Hepatic stellate cell (primary cell): ENCODE measurements at places on chromosomes 3 and 15.

DNA sequence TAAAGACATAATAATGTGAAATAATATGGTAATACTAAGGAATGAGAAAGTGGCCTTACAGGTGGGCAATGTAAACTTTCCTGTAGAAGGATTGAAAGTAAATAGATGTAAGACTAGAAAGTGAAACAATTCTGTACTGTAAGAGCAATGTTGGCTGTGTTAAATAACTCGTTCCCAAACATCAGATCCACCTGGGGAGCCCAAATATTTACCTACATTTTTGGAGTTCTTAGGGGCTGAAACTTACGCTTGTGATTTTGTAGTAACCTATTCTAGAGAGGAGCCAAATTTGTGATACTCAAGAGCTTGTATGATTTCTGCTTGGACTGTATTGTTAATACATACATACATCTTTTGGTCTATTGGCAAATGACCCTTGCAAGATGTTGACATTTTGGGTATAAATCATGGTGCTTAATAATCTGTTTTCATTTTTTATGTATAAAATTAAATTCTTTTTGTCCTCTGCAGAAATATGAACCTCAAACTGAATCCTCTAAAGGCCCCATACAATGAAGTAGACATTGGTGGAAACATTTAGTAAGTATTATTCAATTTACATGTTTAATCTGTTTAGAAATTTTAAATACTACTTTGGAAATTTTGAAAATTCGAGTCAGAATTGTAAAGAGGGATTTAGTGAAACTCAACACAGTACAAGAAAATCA, 8.5 kb upstream of the CHD2 start:
- DNase-seq = no peak

DNA sequence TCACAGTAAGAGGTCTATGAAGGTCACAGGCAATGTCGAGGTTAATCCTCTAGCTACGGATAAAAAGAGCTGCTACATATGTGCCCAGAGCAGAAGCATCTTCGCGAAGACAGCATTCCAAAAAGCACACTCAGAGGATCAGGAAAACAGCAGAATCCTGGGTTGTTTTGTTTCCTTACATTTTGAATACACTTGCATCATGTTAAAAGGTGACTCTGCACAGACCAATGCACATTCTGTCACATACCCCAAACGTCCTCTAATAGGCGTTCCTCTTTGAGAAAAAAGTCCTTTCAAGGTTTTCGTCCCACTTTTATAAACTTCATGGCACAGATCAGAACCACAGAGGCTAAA, 52.7 kb downstream of the VGLL4 start:
- peak; percentile 57 for DNase-seq

DNA sequence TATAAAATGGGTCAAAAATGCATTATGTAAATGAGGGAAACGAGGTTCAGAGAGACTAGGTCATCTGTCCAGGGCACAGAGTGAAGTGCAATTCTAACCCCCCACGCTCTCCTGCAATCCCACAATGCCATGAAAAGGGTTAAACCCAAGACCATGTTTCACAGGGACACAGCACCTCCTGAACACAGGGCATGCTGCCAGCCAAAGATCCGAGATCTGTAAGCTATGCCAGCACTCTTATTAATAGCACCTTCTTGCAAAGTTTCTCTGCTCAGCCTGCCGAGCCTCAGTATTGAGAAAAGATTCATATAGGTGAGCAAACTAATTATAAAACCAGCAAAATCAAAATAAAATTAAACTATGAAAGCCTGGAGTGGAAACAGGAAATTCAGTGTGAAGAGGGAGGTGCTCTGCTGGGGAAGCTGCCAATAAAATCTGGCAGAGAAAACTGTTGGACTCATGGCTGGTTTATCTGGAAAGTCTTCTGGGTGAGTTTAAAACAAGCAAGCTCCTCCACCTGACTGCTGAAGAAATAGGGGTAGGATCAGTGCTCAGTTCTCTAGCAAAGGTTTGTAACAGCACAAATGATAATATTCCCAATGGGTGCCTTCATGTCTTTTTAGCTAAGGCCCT, 50.3 kb downstream of the LRIG1 start:
- no peak for DNase-seq

DNA sequence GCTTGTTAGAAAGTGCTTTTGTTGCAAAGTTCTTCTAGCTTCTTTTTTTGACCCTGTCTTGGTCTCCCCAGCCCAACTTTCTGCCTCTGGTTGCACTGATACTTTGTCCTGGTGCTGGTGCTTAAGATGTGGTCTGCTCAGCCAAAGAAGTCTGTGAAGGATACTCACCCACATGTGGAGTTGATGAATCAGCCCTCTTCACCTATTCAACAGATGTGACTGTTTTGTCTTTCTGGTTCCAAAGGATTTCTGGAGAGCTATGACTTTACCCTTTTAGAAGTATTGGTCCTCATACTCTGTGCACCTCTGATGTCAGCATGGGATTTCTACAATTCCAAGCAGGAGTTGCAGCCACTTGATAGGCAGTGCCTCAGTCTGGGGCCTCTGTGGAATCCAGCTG, 84.1 kb downstream of the PCCB start:
- no peak for DNase-seq

- DNase-seq = no peak
Measured at GRCh38 chr3:119238363-119238762, 2.3 kb downstream of the B4GALT4 start.

DNA sequence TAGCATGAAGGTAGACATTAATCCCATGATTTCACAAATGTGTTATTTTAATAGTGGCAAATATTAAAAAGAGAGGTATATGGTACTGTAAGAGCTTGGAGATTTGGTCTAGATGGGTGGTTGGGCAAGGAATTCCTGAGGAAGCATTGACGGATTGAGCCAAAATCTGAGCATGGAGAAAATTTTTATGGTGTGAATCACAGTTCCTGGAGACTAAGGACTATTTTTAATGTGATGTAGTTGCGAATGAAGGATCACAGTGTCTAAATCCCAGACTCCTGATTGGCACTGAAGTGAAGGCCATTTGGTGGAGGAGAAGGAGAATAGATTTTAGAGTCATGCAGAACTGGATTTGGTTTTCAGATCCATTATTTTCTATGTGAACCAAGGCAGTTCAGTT, 188.7 kb upstream of the FEZF2 start:
- DNase-seq = peak; percentile 64

DNA sequence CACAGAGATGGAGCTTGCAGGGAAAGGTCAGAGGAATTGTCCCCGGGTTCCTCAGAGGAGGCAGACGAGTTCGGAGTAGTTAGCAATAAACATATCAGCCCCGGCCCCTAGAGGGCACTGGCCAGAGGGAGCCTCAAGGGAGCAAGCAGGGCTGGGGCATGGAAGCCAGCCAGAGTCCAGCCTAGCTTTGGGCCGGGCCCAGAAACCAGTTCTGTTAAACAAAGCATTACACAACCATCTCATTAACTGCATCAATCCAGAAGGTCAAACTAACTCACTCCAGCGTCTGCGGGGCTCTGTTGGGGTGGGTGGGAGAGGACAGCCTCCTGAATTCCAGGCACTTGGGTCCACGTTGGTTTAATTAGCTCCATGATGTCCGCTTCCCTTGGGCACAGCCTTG, 41.0 kb upstream of the IREB2 start:
- DNase-seq = no peak

DNA sequence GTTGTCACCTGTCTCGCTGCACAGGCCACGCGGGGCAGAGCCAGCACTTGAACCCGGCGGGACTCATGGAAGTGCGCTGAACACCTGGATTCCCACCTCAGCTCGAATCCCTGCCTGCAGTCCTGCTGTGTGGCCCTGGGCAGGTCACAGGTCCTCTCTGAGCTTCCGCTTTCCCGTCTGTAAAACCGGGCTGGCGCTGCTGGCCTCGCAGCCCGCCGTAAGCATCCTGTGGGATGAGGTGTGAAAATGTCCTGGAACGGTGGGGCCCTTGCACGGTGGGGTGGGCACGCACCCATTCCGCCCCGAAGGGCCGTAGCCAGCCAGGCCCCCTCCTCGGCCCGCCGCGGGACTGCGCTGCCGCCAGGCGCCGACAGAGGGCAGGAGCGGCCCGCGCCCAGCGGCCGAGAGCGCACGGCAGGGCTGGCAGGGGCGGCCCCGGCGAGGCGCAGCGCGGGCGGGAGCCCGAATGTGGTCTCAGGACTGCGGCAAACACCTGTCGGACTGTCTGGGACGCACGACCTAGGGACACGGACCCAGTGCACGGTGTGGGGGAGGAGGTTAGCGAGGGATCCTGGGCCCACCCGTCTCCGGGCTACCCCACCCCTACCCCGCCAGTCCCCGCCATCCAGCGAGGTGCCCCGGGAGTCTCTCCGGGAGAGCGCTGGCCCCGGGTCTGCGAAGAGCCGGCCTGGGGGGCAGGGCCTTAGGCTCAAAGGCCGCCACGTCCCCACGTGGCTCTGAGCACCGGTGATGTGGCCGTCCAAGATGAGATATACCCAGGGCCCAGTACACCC, 40.4 kb downstream of the DNAJB8 start:
- DNase-seq = peak; percentile 87

DNA sequence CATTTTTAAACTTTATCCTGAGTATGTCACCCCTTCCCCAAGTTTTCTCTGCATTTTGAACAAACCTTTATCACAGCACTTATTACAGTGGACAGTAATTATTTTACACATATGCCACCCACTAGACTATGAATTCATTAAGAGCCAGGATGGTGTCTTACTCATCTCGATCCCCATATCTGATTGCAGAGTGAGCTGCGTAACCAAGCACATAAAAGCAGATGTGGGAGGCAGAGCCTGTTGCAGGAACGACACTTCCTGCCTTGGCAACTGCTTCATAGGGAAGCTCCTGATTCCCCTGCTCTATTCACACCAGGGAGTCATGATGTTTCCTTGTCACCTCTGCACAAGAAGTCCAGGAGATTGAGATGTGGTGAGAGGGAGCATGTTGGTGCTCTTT, 91.1 kb downstream of the MINAR1 start:
- DNase-seq = no peak

- DNase-seq = no peak
Measured at GRCh38 chr3:10333349-10333650, 12.4 kb upstream of the SEC13 start.

- DNase-seq = no peak
Measured at GRCh38 chr3:187777331-187777941, 32.2 kb upstream of the BCL6 start.

DNA sequence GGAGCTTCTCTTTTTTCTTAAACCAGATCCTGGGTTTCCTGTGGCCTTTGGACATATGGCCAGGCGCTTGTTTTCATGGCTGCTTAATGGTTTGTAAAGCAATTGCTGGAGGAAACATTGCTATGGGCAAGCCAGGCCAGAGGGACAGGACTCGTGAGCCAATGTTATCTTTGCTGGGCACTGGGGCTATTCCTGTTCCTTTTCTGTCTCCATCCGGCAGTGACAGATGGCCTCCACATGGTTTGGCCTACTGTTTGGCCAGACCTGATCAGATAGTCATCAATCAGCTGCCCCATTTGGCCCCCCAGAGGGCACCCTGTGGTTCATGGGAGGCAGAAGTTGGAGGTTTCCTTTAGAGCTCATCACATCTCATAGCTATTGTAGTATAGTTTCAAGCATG, 326.1 kb upstream of the ROPN1 start:
- no peak for DNase-seq

DNA sequence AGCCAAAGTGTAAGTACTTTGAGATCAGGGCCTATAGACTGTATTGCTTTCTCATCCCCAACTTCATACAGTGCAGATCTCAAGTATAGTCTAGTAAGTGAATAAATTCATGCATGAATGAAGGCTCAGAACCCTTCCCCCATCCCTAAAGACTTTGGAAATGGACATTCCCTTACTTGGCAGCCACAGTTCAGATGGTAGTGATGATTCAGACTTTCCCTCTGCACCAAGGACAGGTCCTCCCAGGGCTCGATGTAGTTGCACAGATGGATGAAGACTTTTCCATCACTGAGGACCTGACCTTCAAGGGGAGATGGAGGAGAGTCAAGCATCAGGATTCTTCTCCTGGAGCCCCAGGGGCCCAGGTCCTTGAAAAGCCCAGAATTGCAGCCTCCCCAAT, 4.6 kb downstream of the TIMP4 start:
- no peak for DNase-seq

DNA sequence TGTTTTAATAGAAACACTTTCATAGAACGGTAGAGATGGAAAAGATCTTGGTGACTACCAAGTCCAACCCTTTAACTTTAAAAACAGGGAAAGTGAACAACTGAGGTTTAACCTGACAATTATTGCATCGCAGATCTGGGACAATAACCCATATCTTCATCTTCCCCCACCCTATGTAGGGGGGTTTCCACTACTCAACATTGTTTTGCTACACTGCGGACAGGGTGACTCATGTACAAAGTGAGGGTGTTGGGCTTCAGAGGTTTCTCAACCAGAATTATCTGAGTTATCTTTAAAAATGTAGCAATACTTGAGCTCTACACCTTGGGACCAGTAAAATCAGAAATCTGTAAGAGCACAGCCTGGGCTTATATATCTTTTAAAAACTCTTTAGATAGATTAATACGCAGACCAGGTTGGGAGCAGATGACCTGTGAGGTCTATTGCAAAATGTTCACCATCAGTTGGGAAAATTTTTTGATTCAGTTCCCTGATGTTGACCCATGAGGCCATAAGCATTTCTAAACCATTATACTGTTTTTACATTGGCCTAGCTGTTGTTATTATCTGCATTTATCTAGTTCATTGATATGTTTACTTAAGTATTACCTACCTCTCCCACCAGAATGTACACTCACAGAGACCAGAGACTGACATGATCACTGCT, 103.6 kb upstream of the ICE2 start:
- DNase-seq = no peak

GRCh38 chr3:53495520-53496391, 1.3 kb downstream of the CACNA1D start:
- no peak for DNase-seq
